ENCODE measurements at places on chromosomes 1 and 21.
A peak's percentile ranks its signal among the peaks of the same experiment; 100 is the strongest.

GRCh38 chr1:231318015-231318355 is 19.7 kb downstream of the EXOC8 start:
- DNase-seq: no peak

DNA sequence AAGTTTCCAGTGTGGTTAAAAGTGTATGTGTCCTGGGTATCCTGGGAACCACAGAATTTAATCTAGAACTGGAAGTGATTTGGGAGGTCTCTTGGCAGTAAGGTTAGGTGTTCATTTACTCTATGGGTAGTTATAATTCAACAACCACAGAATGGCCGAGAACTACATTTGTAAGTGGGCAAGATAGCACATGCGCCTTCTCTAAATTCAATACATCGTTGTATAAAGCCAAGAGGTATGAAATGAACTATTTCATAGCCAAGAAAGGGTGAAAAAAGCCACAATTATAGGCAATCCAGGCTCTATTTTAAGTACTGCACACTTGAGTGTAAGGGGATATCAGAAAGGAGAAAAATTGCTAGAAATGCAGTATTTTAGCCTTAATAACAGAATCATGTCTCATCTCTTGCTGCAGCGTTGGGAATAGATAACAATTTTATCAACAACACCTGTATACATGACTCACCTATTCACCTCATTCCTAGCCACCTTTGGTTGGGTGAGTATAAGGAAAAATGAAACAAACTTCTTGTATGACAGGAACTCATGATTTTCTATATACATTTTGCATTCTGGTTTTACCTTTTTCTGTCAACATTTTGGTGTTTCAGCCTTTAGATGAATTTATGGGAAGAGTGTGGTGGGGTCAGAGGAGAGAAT is 4.5 kb downstream of the SDCCAG8 start:
- DNase-seq: no peak

GRCh38 chr21:40054403-40054802 is 187.2 kb downstream of the PCP4 start:
- DNase-seq: no peak

DNA sequence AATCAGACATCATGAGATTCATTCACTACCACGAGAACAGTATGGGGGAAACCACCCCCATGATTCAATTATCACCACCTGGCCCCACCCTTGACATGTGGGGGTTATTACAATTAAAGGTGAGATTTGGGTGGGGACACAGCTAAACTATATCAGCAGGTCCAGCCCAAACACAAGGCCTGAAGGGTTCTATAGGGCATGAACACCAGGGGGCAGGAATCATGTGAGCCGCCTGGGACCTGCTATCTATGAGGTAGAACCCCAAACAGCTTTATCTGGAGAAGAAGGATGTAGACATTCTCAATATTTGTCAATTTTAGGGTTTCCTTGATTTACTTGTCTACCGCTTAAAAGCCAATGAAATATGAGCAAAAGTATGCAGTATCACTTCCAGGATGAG is 294.9 kb upstream of the DEPDC1 start:
- DNase-seq: no peak

DNA sequence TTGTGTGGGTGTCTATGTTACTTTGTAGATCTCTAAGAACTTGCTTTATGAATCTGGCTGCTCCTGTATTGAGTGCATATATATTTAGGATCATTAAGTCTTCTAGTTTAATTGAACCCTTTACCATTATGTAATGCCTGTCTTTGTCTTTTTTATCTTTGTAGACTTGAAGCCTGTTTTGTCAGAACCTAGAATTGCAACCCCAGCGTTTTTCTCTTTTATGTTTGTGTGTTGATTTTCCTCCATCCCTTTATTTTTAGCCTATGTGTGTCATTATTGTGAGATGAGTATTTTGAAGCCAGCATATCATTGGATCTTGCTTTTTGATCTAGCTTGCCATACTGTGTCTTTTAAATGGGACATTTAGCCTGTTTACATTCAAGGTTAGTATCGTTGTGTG is 573.2 kb downstream of the BRINP3 start:
- no peak for DNase-seq

DNA sequence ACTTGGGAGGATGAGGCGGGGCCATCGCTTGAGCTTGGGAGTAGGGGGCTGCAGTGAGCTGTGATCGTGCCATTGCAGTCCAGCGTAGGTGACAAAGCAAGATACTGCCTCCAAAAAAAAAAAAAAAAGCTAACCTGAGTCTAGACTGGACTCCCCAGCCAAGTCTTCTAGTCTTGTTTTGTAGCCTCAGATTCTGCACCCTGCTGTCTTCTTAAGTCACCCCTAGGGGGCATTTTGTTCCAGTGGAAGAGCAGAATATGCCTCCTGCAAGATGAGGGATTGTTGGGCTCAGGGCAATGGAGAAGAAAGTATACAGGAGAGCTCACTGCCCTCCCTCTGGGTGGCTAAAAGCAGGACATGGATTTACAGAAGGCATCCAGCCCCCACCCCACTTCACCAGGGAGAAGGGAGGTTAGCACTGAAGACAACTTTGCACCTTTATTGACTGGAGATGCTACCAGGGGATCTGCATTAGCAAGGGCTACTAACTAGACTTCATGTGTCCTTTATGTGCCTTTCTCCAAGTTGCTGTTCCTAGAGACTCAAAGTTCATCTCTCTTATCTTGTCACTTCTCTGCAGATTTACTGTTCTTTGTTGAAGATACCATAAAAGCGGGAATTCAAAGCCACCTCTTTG is 15.3 kb upstream of the RNF187 start:
- peak; percentile 90 for DNase-seq

GRCh38 chr1:80218112-80218511 is 1211.6 kb upstream of the ADGRL4 start:
- peak; percentile 62 for DNase-seq

- DNase-seq: no peak
These were observed 1.8 kb upstream of the MEX3A start for GRCh38 chr1:156083800-156084790.

GRCh38 chr1:103790172-103790571 is 40.5 kb downstream of the AMY1C start:
- no peak for DNase-seq

DNA sequence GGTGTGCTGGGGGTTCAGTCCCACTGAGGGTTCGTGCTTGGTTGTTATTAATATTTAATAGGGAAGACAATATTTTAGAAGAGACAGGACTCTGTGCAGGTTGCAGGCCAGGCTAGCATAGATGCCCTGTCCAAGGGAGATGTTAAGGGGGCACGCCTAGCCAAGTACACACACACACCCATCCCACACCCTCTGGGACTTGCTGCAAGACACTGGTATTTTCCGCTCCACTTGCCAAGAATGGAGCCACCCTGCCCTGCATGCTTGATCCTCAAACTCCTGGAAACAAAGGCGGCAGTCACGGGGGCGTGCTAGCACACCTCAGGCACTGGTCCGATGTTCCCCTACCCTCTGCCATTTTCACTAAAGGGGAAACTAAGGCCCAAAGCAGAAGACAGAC is 99.1 kb downstream of the MRPL37 start:
- peak; percentile 36 for DNase-seq

DNA sequence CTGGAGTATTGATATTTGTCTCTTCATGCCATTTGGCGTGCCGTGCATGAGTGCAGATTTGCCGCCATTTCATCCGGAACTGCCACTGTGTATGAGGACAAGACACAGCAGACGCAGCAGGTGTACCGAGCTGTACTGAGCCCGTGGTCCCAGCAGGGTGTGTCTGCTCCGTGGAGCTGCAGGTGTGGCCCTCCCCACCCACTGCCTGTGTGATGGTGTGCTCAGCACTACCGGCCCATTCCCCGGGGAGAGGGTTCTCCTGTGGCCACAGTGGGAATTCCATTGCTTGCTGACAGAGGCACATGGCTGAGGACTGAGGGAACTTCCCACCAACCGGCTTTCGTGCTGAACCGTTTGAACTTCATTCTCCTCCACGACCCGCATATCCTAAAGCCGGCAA is 34.3 kb upstream of the COL6A1 start:
- no peak for DNase-seq

- DNase-seq: no peak
These were observed 171.7 kb downstream of the ATG4C start for GRCh38 chr1:62955666-62956065.

DNA sequence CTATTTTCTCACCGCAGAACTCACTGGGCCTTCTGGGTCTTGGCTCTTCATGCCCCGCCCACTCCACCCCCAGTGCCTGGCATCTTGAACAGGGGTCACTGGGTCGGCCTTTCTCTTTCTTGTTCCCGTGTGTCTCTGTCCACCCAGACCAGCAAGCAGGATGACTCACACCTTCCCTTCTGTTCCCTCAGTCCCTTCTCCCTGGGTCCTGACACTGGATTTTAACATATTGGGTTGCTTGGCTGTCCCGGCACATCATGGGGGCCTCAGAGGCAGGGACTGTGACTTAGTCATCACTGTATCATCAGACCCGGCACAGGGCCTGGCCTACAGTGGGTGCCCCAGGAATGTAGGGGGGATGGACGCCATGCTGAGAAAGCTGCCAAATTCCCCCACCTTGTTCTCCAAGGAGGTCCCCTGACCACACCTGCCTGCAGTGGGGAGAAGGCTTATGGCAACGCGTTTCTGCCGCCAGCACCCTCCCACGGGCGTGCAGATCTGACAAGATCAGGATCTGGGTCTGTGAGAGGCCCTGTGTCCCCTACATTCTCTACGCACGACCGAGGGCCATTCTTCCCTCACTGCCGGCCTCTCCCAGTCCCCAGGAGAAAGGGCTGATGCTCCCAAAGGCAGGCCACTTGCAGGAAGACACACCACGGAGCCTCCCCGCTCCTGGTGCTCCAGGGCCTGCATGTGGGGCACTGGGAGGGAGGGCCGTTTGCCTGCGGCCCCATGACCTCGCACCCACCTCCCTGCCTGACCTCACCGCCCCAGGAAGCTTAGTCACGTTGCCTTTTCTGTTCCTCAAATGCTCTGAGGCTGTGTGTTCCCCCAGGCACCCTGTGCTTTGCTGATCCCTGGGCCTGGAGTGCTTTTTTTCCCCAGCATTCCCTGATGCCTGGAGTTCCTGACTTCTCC is 157.2 kb upstream of the TMEM51 start:
- no peak for DNase-seq

- peak; percentile 63 for DNase-seq
These were observed 10.7 kb downstream of the LRRC47 start for GRCh38 chr1:3785456-3786157.

DNA sequence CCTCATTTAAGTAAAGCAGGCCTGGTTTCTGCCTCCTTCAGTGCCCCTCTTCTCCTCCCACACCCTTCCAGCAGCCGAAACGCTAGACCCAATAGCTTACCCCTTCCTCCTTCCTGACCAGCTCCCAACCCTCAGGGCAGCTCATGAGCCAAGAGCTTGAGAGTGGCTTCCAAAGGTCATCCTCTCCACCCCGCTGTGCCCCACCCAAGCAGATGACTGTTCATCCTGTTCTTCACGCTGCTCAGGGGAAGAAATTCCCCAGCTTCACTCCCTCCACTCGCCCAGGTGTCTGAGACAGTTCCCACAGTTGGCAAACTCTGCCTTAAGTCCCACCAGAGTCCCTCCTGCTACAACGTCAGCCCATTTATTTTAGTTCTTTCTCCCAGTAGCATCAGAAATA is 23.4 kb downstream of the ARHGEF19 start:
- no peak for DNase-seq

- no peak for DNase-seq
These were observed 134.3 kb downstream of the LTN1 start for GRCh38 chr21:28858424-28858823.

DNA sequence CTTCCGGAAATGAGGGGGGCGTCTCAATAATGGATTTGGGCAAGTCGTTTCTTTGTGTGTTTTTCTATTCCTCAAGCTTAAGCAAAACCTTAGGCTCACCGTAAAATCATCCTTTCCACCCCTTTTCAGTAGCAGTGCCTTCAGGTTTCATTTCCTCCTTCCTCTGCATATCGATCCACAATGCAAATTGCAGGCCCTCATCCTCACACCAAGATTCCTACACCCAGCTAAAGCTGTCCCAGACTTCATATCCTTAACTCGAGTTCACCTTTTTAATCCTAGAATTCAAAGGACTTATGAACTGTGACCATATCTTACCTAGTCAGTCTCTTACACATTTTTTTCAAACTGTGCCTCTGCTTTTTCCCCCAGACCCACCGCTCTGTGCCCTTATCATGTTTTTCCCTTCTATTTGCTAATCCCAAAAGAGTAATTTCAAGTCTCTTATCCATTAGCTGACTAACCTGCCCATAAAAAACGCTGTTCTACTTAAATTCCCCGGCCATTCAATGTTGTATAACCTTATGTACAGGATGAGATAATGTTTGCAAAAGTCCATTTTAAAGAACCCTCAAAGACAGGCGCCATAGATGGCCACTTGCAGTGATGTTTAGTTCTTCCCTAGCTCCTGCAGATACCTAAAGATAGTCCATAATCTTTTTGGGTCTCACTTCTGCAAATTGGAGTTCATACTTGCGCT is 1.5 kb downstream of the AKIRIN1 start:
- DNase-seq: no peak

DNA sequence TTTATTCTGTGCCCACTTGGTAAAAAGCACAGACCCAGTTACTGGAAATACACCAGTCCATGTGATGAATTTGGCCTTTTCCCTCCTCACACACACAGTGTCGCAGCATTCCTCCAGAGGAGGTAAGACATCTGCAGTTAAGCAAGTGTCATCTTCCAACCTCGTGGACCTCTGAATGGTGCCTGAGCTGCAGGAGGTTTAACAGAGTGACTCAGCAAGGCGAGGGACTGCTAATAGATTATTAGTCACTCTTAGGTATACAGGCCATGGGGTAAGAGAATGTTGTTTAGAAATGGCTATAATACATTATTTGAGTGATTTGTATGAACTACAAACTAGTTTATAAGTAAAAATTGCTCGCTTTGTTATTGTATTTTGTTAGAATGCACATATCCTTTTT is 8.6 kb upstream of the LRRC8B start:
- DNase-seq: no peak

DNA sequence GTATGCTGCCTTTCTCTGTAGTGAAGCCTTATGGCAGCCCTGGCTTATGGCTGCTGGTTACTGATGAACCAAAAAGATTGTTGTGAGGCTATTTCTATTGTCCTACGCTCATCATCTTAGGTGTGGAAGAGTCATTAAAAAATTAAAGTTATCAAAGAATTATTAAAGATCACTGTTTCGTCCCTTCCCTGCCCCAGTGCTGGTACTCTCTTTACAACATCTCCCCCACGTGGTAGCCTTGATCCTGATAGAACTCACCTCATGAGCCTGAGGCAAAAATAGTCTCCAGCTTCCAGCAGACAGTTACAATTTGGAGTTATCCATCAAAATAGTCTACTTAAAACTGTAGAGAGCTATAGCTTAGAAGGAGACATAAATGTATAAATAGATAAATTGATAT is 201.5 kb downstream of the S1PR1 start:
- DNase-seq: peak; percentile 19

GRCh38 chr1:31198150-31198549 is 41.5 kb downstream of the NKAIN1 start:
- no peak for DNase-seq

- DNase-seq: peak; percentile 75
These were observed 49.4 kb upstream of the DESI2 start for GRCh38 chr1:244603498-244603897.

GRCh38 chr1:9410737-9411297 is 118.1 kb downstream of the SPSB1 start:
- DNase-seq: peak; percentile 97

All from hematopoietic multipotent progenitor cell treated with erythropoietin and hydrocortisone succinate and interleukin-3 and kit ligand, for 6 days (in vitro differentiated cells).